ENCODE measurements at places on chromosomes 4 and X.
A peak's percentile ranks its signal among the peaks of the same experiment; 100 is the strongest.

GRCh38 chrX:114210879-114211278 lies 373.0 kb upstream of the HTR2C start:
- DNase-seq = no peak

DNA sequence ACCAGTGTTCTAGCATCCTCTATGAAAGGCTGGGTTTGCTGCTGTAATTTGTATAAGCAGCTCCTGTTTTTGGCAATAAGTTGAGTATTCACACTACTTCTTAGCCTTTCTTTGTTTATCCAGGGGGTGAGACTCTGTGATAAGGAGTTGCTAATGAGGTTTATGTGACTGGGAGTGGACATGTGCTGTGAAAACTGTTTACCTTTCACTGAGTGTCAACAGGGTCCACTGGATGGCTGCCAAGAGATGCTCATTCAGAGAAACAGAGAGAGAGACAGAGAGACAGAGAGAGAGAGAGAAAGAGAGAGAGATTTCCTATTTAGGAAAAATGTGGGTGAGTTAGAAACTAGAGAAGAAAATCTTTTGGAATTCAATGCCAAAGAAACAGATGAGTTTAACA lies 233.9 kb downstream of the CHIC2 start:
- DNase-seq = no peak

DNA sequence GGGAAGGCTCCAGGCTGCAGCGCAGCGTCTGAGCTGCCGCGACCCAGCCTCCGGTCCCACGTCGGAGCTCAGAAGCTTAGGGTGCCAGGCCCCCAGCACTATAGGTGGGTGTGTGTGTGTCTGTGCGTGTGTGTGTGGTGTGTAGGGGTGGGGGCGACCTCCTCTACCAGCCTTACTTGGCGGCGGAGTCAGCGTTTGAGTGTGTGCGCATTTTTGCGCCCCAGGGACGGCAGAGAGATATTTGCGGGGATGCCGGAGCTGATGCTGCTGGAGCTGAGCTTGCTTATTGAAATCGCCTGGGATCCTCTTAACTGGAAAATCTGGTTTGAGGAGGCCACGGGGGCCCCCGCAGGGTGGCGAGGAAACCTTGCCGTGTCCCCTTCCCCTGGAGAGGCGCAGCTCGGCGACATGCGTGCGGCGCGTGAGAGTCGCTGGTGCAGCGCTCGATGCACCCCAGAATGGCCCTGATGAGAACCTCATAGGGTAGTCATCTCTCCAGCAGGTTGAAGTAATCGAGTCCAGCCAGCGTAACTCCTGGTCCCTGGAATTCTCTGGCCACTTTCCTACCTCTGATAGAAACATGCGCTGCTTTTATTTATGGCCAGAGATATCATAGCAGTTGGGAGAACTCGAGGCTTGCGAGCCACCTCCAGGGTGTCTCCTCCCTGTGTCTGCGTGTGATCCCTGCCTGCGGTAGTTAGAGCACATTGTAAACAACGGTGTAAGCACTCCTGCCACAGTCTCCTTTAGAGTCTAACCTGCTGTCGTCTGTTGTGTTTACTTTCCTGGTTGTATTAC lies 2.7 kb downstream of the ADGRL3 start:
- peak; percentile 26 for DNase-seq

DNA sequence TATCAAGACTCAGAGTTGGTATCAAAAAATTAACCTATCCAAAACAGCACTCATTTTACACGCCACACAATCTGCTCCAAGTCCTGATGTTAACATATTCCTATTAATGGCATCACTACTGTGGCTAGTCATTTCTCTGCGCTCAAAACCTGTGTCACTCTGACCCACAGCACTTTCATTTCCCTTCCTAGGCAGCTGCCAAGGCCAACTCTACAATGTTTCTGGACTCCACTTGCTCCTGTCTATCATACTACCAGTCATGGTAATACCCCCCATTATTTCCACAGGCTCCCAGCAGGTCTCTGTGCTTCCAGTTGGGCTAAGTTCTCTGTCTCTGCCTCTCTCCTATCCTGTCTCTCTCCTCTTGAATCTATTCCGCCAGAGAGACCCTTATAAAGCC lies 323.6 kb downstream of the NR3C2 start:
- no peak for DNase-seq

DNA sequence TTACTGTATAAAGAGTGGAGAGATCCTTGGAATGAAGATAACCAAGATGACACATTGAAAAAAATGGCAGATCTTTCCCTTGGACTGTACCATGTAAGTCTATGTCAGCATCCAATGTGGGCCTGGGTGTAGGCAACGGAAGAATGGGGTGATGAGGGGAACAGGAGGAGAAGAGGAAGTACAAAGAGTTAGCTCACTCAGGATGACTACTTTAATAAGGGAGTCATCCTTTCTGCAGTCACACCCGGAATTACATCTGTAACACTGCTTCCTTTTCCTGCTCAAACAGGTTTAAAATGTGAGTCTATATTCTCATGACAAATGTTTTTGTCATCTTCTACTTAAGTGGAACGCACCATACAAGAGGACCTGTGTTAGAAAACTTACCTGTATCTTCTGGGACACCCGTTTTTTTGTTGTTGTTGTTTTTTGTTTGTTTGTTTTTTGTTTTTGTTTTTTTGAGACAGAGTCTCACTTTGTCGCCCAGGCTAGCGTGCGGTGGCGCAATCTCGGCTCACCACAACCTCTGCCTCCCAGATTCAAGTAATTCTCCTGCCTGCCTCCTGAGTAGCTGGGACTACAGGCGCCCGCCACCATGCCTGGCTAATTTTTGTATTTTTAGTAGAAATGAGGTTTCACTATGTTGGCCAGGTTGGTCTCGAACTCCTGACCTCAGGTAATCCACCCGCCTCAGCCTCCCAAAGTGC lies 18.0 kb downstream of the HPSE start:
- no peak for DNase-seq

GRCh38 chr4:10007793-10008608 lies 13.3 kb downstream of the SLC2A9 start:
- no peak for DNase-seq

GRCh38 chr4:112325530-112325929 lies 28.4 kb downstream of the ALPK1 start:
- no peak for DNase-seq

GRCh38 chr4:3807311-3807710 lies 41.1 kb downstream of the ADRA2C start:
- peak; percentile 19 for DNase-seq

DNA sequence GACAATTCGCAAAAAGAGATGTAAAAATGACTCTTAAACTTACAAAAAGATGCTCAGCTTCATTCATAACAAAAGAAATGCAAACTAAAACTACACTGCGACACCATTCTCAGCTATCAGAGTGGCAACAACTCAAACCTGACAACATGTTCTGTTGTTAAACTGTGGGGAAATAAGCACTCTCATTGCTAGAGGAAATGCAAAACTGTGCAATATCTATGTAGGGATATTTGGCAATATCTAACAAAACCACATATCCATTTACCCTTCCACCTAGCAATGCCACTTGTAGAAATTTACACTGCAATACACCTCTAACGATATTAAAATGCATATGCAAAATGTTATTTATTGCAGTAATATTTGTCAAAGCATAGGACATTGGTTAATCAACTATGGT lies 78.3 kb upstream of the EGFL6 start:
- no peak for DNase-seq

- no peak for DNase-seq
Measured at GRCh38 chr4:96955226-96955625, 1115.3 kb downstream of the PDHA2 start.

- no peak for DNase-seq
Measured at GRCh38 chrX:45007598-45007997, 134.6 kb downstream of the KDM6A start.

DNA sequence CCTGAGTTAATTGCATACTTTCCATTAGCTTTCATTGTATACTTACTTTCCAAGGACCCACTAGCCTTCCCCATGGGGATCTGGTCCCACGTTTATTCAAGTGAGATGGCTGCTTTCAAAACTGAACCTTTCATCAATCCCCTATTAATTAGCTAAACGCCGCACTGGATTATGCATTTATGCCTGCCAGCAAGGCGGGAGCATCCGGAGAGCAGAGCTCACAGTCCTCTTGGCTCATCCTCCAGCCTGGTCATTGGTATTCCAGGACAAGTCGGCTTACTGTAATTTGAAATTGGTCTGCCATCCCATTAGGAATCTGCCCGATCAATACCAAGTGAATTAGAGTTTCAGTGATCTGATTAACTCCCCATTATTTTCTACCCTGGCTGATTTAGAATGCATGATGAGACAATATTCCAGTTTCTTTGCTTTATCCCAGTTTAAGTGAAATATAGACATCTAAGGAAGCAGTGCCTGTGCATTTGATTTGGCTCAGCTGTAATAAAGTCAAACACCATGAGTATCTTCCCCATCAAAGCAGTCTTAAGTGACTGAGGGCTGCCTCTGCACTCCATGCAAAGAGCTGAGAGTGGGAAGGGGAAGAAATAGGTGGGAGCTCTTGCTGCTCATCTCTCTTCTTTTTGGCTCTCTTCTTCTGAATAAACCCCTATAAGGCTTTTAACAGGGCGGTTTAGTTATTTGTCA lies 411.4 kb downstream of the GPAT3 start:
- DNase-seq = no peak

GRCh38 chrX:116236666-116237065 lies 66.1 kb downstream of the AGTR2 start:
- no peak for DNase-seq

- no peak for DNase-seq
Measured at GRCh38 chr4:59247032-59247431, 1953.1 kb upstream of the ADGRL3 start.

GRCh38 chrX:36927712-36928111 lies 80.5 kb upstream of the FAM47C start:
- DNase-seq = no peak

GRCh38 chrX:15146515-15146914 lies 123.4 kb downstream of the ASB9 start:
- peak; percentile 27 for DNase-seq

GRCh38 chrX:56600987-56601386 lies 37.6 kb downstream of the UBQLN2 start:
- no peak for DNase-seq

- no peak for DNase-seq
Measured at GRCh38 chr4:2074588-2074987, 15.5 kb downstream of the NAT8L start.

DNA sequence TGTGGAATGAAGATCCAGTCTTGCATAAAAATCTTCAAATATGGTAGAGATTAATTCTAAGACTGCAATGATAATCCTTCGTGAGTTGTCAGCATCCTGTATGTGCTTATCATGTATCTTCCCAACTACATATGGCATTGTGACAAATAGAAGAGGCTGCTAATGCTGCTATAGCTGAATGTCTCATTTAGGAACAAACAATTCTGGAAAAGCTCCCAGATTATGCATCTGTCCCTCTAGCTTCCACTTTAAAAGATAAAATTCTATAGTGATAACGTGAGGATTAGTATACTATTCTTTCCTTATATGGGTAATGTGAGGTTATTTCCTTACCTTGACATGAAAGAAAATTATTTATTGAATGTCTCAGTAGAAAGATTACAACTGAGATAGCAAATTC lies 930.9 kb downstream of the DMD start:
- DNase-seq = no peak

- no peak for DNase-seq
Measured at GRCh38 chr4:138204507-138204906, 37.6 kb downstream of the SLC7A11 start.

DNA sequence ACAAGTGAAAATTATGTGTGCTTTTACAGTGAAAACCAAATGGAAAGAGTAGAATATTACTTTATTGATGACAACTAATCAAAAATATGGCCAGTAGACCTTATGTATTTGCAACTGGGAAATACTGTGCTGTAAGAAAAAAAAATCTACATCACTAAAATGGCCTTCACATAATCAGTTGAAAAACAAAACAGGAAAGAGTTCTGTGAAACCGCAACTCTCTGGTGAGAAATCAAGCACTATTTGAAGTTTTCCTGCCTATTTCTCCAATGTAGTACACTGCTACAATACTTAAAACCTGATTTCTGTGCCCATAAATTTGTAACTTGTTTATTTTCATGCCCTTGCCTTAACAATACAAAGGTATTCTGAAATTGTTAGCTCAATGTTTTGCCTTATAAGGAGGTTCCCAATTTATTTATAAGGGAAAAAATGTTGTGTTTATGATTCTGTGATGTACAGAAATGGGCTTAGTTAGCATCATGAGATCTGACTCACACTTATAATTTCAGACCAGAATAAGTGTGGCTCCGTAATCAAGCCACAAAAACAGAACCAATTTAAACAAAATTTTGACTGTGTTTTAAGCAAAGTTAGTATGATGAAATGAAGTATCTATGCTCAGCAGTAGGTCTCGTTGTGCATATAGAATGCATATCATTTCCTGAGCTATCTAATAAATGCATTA lies 147.1 kb downstream of the FAT4 start:
- no peak for DNase-seq

DNA sequence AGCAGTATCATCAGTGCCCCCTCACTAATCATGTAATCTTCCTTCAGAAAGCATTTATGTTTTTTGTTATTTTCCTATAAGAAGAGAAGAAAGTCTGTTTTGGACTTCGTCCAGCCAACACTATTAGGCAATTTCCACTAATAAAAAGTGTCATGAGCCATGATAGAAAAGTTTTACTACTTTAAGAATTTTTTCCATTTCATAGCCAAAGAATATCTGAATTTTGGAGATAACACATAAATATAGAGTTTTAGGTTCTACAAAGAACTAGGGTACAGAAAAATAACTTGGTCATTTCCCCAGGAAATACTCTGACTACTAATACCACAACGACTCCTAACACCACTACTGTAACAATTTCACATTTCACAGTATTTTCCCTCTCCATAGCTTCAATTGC lies 41.8 kb upstream of the VEGFC start:
- DNase-seq = no peak

- DNase-seq = no peak
Measured at GRCh38 chrX:123358457-123358856, 174.4 kb downstream of the GRIA3 start.

GRCh38 chrX:121336831-121337421 lies 289.5 kb downstream of the GLUD2 start:
- DNase-seq = no peak

- no peak for DNase-seq
Measured at GRCh38 chr4:4356106-4357041, 30.5 kb upstream of the NSG1 start.

- no peak for DNase-seq
Measured at GRCh38 chrX:26613956-26614355, 398.0 kb downstream of the MAGEB5 start.

DNA sequence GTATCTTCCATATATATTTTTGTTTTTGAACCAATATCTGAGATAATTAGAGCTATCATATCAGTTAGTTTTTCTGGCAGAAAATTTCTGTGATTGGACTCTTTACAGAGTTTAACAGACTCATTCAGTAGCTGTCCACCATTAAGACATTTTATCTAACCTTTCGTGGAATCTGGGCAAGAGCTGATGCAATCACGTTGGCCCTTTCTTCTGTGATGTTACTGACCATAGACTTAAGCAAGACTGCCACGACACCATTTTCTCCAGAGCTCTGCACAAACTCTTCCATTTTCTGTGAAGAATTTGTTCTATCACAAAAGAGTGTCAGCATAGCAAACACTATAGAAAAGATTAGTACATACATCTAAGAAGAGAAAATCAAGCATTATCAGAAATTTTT lies 41.8 kb upstream of the UGT2B15 start:
- DNase-seq = no peak
